ENCODE measurements at places on chromosomes 3 and 15.

DNA sequence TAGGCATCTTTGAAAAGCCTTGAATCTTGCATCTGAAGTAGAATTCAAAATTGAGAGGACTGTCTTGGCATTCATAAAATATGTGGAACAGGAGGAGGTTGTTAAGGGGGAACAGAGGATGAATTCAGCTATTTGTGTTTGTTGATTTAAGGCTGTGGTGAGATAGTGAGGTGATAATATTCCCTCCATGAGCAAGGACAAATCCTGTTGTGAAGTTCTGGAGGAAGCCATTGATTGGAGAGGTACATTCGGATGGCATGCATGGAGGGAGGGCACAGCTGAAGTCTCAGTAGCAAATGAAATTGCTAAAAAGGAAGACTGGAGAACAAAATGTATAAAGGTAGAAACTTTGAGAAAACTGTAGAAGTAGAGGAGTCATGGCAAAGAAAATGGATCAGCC, 443.8 kb downstream of the NLGN1 start:
- no peak for DNase-seq

DNA sequence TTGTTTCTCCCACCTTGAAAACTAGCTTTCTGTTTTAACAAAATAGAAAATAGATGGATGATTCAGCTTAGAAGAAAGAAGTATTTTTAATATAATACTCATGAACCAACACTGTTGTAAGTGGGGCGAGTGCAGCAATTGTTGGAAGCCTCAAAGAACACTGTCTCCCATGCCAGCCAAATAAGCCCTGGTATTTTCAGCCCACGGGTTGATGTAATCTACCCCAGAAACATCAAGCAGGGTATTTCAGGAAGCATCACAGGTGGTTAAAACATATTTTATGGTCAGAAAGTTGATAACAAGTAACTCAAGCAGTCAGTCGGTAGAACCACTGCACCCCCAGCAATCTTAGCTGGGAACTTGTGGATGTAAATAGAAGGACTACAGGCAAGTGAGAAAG, 115.9 kb downstream of the SV2B start:
- no peak for DNase-seq

GRCh38 chr15:89500397-89501270, 4.3 kb upstream of the RHCG start:
- no peak for DNase-seq

DNA sequence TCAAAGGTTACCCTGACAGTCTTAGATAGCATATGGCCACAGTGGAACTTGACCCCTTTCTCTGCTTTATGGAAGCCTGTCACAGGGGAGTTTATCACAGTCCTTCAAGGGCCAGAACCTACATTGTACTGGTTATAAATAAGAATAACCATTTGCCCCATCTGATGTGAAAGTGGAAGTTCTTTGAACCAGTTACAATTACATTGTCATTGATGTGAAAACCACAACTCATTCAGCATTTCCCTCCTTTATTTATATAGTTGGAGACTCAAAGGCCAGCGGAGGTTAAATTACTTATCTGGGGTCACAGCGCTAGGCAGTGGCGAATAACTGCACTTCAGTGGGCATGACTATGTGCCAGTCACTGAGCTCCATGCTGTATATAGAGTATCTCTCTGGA, 60.5 kb upstream of the TBC1D5 start:
- DNase-seq, result no peak

DNA sequence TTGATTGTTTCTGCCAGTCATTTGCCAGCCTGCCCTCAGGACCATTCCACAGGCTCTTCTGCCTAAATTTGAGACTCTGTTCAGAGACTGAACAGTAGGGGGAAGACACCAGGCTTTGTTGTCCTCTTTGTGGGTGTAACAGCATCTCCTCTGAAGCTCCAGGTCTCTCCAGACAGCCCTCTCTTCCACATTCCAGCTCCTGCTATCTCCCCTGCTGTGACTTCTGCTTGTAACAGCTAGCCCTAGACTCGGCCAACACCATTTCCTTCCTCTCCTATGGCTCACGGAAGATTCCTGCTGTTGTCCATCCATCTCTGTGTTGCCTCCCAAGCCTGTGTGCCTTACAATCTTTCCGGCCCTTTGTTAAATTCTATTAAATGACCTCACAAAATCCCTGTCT, 40.2 kb downstream of the SUCLG2 start:
- no peak for DNase-seq

DNA sequence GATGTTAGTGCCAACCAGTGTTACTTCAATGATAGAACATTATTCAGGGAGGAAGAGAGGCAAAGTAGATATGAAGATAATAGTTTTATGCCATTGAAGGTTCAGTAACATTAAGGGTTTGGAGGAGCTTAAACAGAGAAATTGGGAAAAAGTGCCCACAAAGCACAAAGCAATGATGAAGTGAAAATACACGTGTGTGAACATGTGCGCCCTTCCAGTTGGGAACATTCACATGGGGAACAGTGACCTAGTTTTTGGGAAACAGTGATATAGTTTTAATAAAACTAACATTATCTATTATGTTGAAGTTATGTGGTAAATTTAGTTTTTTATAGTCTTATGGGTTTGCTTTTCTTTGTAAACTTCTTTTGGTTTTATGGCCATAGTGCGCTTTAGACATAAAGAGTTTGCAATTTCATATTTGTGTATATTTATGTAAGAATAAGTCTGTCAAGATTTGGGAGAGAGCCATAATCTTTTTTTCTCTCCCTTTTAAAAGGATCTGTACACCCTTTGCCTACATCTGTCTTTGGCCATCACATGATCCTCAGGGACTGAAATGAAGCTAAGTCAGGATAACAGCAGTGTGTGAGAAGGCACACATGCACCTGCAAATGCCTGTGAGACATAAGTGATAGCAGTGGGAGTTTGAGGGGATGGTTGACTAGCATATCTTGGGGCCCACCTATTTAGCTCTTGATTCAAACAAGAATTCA, 450.3 kb upstream of the THRB start:
- DNase-seq, result no peak

DNA sequence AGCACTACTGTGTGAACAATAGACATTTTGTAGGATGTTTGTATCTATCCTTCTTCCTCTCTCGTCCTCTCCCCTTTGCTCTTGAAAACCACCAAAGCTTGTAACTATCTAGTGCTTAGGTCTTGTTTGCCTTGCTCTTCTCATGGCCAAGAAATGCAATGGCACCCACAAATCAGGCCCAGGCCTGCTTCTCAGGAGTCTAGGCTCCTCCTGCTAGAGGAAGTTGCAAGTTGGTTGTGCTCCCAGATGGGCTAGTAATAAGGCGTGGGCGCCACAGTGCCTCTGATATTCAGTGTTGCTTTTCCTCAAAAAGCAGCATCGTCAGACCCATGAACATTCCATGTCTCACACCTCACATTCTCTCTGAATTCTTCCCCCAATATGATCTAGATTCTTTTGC, 28.7 kb downstream of the ZNF385D start:
- no peak for DNase-seq

DNA sequence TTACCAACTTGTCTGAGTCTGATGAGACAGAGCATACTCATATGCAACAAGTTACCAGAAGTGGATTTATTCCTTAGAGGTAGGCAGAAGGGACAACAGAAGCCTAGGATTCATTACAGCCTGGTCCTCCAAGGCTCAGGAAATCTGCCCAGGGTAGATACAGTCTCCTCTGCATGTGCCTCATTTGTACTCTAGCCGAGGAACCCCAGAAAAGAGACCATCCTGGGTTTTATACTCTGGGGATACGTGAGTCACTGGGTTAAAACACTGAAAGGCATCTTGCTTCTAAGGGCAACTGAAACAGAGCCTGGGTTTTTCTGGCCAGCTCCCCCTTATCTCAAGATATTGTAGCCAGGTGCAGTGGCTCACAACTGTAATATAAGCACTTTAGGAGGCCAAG, 45.6 kb downstream of the TLNRD1 start:
- no peak for DNase-seq

Data from thoracic aorta (tissue), 2 donors.